Fibroblast of the conjunctiva (primary cell): ENCODE measurements at places on chromosomes 13 and 19.

DNA sequence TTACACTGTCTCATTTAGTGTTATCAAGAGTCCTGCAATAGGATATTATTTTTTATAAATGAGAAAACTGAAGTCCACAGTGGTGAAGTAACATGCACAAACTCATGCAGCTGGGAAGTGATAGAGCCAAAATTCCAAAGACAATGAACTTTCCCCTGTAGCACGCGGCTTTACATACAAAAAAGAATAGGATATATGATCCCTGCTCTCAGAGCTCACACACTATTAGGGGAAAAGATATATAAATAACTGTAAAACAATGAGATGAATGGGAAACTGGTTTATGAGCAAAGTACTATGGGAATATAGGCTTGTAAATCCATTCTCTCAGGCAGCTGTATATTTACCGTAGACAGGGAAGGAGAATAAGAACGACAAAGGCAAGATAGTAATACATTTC is 39.7 kb downstream of the THSD1 start:
- DNase-seq = no peak

- no peak for DNase-seq
These were observed 254.9 kb upstream of the KLF12 start for GRCh38 chr13:74389056-74389455.

DNA sequence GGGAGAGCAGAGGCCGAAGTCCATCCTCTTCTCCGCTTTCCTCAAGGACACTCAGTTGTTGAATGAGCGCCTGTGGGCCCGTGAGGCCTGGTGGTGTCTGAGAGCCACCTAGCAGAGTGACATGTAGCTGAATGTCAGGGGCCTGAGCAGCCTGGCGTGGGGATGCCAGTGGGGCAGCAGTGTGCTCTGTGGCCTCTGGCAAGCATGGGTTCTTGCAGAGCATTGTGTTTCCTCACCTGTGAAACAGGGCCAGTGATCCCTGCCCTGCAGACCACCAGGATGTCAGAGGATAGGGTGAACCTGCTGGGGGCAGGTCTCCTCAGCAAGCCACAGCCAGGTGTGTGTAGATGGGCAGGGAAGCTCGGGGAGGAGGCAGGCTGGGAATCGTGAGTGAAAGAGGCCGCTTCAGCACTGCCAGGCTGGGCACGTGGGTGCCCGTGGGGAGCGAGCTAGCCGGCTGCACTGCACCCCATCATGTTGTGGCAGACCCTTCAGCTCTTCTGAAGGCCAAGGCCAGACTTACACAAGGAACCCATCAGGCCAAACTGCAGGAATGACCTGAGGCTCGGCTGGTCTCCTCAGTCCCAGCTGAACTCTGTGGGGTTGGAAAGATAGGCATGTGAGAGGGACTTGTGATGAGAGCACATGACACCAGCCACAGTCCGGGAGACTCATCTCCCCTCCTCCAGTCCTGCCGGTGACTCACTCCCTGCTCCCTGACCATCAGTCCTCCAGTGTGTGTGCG is 5.0 kb downstream of the PPP1R37 start:
- DNase-seq = peak; percentile 85

DNA sequence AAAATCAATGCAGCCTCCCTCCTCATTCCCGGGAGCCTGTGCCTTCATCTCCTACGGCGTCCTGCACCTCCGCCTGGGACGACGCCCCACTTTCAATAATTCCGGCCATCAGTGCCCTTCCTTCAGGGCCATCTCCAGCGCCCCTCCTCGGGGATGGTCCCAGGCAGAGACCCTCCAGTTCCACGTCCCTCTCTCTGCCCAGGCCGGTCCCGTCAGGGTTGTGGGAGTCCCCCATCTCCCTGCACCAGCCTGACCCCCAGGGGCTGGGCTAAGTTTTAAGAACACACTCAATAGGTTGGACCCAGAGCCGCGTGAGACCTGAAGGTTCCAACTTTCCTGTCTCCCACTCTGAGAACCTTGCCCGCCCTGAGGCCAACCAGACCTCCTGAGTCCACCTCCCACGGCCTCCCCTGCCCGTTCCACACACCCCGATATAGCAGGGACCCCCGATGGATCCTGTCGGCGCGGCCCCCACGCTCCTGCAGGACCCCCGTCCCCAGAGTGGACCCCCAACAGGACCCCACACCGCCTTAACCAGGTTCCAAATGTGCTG is 646 bp downstream of the TMEM161A start:
- DNase-seq = no peak

DNA sequence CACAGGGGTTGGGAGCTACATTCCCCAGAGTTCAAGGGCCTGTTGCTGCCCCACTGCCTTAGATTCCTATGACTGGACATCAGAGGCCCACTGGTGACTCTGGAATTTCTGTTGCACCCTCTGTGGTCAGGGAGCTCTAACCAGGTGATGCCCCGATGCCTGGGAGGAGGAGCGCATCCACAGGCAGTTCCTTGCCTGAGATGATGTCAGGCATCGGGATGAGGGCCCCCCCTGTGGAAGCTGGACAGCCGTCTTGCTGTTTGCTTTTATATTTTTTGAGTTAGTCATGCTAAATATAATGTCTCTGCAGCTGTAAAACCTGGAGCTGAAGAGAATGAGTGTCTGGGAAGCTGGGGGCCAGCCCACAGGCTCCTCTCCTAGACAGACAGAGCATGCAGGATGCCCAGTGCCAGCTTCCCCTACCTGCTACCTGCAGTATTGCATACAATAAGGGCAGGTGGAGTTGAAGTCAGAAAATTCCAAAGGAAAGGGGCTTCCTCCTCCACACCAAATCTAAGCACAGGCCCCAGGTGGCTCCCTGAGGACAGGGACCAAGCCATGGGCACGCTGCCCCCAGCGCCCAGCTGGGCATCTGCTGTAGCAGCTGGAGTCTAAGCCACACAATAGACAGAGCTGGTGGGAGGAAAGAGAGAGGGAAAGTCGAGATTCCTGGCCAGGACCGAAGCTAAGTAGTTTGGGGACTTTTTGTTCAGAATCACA is 16.2 kb downstream of the COL4A2 start:
- DNase-seq = no peak

GRCh38 chr13:102198418-102199311 is 203.2 kb downstream of the FGF14 start:
- no peak for DNase-seq

- no peak for DNase-seq
These were observed 427.2 kb downstream of the COG6 start for GRCh38 chr13:40082639-40083038.

DNA sequence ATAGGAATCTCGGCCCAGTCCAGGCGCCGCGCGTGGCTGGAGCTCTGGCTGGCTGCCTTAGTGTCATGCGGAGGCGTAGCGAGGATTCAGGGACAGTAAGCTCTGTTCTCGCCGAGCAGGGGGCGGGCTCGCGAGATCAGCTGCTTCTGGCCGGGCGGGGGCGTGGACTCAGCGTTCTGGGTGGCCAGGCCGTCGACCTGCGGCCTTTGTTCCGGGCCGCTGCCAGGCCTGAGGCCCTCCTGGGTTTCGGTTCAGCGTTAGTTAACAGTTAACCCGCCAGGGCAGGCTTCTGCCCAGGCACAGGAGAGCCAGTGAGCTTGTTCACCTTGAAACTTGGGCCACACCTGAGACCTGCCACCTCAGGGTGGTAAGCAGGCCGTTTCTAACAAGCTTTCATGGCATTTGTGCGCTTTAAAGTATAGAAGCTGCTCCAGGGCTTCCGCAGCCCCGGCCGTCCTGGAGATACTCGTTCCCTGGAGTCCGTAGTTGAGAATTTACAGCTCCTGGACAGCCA is 332.2 kb upstream of the SGCG start:
- no peak for DNase-seq

GRCh38 chr13:98921786-98922185 is 56.1 kb downstream of the DOCK9 start:
- DNase-seq = no peak

- no peak for DNase-seq
These were observed 1.1 kb upstream of the FARP1 start for GRCh38 chr13:98141509-98142379.

GRCh38 chr13:45340422-45341033 is 455 bp downstream of the TPT1 start:
- peak; percentile 82 for DNase-seq

- no peak for DNase-seq
These were observed 579.4 kb upstream of the MIR17HG start for GRCh38 chr13:90768116-90768515.

DNA sequence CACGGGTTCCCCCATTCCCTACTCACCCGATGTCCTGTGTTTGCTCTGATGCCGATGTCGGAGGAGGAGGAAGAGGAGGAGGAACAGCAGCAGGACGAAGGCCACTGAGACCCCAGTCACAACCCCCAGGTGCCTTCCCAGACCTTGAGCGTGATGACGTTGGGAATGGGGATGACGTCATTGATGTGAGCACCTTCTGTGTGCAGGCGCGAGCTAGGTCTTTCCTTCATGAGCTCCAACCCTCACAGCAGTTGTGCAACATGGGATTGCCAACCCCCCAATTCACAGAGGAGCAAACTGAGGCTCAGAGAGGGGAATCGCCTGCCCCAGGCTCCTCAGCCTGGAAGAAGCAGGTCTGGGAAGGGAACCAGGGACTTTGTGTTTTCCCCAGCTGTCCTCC is 4.2 kb downstream of the LILRB5 start:
- no peak for DNase-seq

DNA sequence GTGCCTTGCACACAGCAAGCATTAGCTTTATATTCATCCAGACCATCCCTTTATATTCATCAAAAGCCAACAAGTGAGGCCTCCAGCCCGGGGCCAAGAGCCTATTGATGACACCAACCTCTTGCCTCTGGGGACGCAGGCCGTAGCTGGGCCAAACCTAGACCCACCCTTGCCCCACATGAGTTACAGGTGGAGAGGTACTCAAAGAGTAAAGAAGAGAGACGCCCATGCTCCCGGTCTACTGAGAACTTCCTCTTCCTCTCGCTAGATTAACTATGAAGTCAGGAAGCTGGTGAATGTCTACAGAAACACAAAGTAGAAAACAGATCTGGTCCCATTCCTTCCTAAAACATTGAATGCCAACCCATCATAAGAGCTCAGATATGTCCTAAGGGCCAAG is 3.8 kb upstream of the MLNR start:
- DNase-seq = no peak

DNA sequence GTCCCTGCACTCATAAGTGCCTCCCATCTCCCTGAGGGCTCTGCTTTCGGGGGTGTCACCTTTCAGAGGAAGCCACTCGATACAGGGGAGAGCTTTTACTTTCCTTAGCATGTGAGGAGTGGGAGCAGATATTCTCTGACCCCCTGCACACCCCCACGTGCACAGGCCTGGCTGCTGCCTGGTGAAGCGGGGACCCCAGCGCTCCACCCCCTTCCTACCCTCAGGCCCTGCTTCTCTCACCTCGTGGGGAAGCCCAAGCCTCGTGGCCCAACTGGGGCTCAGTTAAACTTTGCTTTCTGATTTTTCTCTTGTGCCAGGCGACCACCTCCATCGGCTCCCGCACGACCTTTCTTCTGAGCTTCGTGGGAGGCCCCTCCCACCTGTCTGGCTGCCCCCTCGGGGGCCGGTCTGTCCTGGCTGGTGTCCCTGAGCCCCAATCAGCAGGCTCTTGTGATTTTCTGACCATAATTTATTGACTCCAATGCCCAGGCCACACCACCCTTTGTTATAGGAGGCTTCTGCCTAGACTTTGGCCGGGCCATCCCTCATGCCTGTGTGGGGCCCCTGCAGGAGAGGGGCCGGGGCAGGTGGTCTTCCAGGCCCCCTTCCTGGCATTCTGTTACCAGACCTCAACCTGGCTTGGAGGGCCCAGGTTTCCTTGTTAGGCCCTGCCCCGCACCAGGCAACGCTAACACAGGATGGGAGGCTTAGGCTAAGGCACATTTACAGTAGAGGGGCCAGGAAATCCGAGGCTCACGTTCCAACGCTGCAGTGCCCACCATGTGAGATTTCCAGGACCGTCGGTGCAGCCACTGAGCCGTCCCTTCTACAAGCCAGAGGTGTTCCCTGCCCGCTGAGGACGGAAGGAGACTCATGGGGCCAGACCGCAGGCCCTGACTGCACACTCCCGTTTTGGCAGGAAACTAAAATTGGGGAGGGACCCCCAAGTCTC is 3.7 kb downstream of the TMED1 start:
- DNase-seq = no peak

DNA sequence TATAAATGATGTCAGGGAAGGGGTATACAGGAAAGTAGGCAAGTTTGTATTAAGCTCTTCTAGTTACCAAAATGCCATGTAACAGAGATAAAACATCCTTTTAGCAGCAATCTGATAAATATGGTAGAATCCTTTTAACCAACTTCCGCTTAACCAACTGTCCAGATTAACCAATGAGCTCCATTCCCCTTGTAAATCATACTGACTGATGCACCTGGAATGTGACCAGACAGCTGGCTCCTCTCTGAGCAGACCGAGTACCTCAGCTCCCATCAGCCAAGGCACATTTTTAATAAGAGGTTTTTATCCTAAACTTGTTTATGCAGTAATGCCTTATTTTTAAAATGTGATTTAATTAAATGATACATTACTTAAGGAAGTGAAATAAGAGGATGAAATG is 66.4 kb downstream of the KLF12 start:
- no peak for DNase-seq

GRCh38 chr13:40232311-40233040 is 434.0 kb downstream of the FOXO1 start:
- no peak for DNase-seq

- peak; percentile 5 for DNase-seq
These were observed 23.1 kb upstream of the TNFRSF19 start for GRCh38 chr13:23547000-23547590.

- no peak for DNase-seq
These were observed 140.2 kb downstream of the TNFSF13B start for GRCh38 chr13:108409730-108410129.

GRCh38 chr19:15507068-15508034 is 974 bp upstream of the CYP4F22 start:
- DNase-seq = no peak

DNA sequence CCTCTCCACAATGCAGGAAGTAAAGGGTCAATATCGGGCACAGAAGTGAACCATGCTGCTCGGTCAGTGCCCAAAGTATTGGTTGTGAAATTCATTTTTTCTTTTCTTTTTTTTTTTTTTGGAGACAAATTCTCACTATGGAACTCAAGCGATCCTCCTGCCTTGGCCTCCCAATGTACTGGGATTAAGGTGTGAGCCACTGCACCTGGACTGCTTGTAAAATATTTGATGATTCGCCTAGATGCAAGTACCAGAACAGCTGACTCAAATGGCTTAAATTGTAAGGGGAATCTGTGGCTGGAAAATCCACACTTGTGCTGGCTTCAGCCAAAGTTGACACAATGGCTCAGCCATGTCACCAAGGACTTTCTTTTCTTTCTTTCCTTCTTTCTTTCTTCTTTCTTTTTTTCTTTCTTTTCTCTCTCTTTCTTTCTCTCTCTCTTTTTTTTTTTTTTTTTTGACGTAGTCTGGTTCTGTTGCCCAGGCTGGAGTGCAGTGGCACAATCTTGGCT is 43.7 kb downstream of the NUMBL start:
- no peak for DNase-seq

GRCh38 chr13:110232142-110232541 is 74.8 kb downstream of the COL4A1 start:
- DNase-seq = no peak

- no peak for DNase-seq
These were observed 705.3 kb downstream of the GPC5 start for GRCh38 chr13:92103689-92104153.

- no peak for DNase-seq
These were observed 220.1 kb upstream of the SERP2 start for GRCh38 chr13:44153496-44153895.
